NCI-H1436 treated with DMSO at 0.1 percent for 48 hours (cell line): ENCODE measurements at places on chromosomes 13 and 19.

GRCh38 chr13:42119875-42120274 lies 71.4 kb downstream of the DGKH start:
- DNase-seq = no peak

DNA sequence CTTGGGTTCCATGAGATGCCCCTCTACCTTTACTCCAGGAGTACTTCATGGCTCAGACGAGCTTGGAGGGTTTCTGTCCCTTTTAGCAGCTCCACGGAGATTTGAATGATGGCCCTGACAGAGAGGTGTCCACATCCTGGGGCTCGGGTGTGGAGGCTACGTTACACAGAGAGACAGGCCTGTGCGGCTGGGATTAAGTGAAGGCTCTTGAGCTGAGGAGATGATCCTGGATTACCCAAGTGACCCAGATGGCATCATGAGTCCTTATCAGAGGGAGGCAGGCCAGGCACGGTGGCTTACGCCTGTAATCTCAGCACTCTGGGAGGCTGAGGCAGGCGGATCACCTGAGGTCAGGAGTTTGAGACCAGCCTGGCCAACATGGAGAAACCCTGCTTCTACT lies 12.4 kb downstream of the DPP9 start:
- no peak for DNase-seq

DNA sequence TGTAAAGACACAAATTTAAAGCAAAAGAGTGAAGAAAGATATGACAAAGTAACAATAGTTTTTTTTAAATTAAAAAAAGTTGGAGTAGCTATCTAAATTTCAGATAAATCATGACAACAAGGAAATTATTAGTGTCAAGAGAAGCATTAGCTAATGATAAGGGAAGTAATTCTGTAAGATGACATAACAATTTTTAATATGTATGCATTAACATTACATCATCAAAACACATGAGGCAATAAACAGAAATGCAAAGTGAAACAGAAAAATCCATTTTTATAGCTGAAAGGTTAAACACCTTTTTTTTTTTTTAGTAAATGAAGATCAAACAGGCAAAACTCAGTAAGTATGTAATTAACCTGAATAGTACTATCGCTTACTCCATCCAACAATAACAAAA lies 804.9 kb upstream of the PRR20A start:
- no peak for DNase-seq

DNA sequence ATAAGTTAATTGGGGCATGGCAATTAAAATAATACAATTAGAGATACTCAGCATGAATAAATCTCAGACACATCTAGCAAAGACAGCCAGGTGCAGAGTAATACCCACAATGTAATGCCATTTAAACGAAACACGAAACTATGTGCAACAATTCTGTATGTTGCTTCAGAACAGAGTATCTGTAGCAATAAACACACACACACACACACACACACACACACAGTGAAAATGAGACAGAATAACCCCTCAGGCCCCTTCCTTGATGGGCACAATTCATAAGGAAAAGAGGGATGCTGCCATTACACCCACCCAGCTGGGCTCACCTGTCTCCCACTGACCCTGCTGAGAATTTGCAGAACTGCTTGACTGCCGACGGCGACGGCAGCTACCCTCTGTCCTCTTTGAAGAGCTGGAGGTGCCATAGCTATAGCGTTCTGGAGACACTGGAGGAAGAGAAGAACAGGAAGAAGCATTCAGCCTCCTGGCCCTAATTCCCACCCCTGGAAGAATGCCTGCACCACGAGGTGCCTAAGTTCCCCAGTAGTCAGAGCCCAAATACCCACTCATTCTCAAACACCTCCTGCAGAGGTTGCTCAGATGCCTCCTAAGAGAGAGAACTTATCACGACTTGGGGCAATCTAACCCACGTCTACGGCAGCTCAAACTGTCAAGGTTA lies 2.5 kb downstream of the DEDD2 start:
- DNase-seq = no peak

DNA sequence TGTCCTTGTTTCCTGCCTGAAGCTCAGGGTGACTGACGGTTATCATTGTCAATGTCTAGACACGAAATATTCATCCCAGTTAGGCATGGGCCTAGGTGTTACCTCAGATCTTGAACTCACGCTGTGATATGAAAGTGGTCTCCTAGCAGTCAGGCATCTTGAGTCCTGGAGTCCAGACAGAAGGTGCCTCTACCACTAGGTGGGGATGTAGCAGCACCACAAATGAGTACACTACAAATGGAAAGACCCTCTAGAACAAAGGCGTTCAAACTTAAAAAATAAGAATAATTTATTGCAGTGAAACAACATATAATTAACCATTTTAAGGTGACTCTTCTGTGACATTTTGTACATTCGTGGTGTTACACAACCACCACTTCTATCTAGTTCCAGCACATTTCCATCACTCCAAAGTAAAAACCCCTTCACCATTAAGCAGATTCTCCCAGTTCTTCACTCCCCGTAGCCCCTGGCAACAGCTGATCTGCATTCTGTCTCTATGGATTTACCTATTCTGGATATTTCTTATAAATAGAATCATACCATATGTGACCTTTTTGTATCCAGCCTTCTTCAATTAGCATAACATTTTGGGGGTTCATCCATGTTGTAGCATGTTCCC lies 11.9 kb upstream of the FRY start:
- no peak for DNase-seq

DNA sequence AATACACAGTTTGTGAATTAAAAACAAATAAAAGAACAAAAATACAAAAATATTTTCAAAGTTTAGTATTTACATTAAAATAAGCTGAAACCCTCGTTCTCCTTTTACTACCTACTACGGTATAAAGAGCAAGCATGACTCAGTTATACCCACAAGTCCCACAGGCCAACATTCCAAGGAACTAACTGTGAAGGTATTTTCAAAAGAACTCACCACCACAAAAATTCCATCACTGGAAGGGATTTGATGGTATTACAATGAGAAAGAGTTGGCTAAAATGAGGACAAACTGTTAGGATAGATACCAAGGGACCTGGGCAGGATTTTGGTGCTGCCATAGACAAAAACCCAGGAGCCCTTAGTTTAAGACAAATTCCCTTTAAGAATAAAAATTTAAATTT lies 122.7 kb downstream of the TBC1D4 start:
- no peak for DNase-seq

- DNase-seq = no peak
These were observed 9.7 kb upstream of the JUND start for GRCh38 chr19:18291019-18291524.

GRCh38 chr13:103516015-103516795 lies 450.0 kb upstream of the SLC10A2 start:
- DNase-seq = no peak

DNA sequence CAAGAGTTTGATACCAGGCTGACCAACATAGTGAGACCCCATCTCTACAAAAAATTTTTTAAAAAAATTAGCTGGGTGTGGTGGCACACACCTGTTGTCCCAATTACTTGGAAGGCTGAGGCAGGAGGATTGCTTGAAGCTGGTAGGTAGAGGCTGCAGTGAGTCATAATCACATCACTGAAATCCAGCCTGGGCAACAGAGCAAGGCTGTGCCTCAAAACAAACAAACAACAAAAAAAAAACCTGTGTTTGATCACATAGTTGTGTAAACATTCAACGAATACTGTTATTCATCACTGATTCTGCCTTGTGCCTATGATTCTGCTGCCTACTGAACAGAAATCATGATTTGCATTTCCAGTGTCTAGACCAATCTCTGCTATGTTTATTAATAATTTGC lies 134.0 kb downstream of the TBC1D4 start:
- no peak for DNase-seq

- no peak for DNase-seq
These were observed at the start of gene SLC44A2 for GRCh38 chr19:10625003-10625761. SLC44A2 (plus strand) TSS chr19:10625553; CDS start chr19:10625634, 81 bp downstream.

- DNase-seq = no peak
These were observed 10.6 kb upstream of the CEACAM4 start for GRCh38 chr19:41637484-41637883.

DNA sequence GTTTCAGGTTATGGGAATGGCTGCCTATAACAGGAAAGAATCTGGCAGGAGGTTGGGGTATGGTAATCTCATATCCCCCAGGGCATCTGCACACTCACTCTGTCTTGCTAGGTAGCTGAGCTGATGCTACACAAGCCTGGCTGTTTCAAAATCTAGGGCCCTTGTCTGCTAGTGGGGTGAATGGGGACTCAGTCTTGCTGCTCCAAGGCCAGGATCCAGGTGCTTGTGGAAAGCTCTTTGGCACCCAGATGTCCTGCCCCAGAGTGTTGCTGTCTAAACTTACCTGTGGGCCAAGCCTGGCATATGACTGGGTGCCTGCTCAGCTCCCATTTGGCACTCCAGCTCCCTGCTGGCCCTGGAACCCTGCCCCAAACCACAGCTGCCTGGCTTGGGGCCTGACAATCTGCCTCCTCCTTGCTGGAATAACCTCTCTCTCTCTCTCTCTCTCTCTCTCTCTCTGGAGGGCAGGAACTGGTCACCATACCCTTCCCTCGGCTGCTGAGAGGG lies 158.1 kb upstream of the TSC22D1 start:
- DNase-seq = no peak

- no peak for DNase-seq
These were observed 8.5 kb downstream of the CCDC8 start for GRCh38 chr19:46404753-46405468.

- no peak for DNase-seq
These were observed 708.2 kb downstream of the UQCRFS1 start for GRCh38 chr19:28504727-28505126.

GRCh38 chr13:25371158-25371874 lies 458 bp upstream of the ATP8A2 start:
- no peak for DNase-seq

DNA sequence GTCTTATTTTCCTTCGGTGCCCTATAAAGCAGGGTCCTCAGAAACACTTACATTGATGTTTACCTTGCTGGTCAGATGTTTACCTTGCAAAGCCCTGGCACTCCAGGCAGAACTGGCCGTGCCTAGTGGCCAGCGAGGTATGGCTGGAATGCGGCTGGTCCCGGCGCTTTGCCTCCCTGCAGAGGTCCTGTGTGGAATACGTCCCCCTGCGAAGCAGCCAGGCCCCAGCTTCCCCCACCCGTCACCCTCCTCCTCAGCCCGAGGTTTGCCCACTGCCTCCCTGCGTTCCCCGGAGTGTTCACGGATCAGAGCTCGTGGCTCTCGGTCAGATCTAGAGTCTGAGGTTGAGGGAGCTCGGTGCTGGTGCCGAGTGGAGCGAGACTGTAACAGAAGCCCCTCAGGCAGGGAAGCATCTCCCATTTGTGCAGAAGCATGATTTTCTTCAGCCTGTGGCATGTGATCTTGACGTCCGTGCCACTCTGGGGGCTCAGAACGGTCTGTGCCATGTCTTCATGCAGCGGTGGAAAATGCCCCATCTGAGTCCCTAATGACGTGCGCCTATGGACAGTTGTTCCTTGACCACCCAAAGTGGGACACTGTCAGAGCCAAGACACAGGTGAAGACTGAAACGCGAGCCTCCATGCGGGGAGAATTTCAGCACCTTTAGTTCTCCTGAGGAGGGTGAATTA lies 54.8 kb upstream of the SOX1 start:
- no peak for DNase-seq

GRCh38 chr19:41319500-41320184 lies 9.7 kb downstream of the CCDC97 start:
- DNase-seq = no peak

GRCh38 chr13:34935841-34936240 lies 6.2 kb upstream of the NBEA start:
- DNase-seq = no peak

DNA sequence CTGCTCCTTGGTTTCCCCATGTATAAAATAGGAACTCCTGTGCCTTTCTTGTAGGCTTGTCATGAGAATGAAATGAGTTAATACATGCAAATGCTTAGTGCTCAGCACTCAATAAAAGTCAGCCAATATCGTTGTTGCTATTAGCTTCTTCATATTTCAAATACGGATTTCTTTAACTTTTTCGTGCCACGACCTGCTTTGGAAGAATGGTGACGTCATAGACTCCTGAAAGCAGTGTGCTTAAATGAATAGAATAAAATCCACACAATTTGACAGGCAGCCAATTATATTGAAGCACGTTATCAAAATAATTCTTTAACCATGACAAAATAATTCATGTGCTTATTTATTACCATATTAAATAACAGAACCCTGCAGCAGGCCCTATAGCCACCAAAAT lies 26.6 kb upstream of the CDC16 start:
- DNase-seq = no peak

GRCh38 chr19:20664901-20665781 lies 3.8 kb upstream of the ZNF626 start:
- no peak for DNase-seq

DNA sequence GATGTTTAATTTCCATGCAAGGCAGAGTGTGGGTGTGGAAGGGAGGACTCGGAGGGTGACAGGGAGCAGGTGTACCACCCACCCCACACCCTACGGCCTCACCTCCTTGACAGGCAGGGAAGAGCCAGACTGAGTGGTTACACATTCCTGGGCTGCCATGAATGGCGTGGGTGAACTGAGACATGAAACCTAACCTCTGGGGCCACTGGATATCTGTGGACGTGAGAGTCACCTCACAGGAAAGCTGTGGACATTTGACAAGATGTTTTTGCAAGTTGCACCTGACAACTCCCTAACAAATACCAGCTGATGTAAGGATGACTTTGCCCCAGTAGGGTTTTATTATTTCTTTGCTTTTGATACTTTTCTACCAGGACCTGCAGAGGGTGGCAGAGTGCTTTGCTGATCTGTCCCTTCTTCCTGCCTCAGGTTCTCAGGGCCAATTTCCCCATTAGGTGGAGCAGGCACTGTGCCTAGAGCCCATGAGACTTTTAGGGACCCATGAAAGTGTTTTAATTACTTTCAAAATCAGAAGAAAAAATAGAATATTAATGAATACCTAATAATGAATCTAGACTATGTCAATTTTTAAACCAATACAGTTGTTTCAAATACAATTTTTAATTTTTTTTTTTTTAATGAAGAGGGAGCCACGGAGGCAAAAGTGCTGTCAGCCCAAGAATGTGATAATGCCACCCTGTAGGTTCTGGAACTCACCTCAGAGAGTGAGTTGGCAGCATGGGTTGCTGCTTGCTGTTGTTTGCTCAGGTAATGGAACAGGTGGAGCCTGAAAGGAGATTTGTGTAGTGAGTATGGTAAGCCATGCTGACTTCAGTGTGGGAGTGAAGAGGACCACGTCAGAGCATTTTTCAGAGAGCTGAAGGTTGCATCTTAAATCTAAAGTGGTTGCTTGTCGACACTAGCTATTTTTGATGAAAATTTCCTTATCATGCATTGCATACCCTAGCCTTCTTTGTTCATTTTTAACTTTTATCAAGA lies 58.0 kb upstream of the CYSLTR2 start:
- no peak for DNase-seq

DNA sequence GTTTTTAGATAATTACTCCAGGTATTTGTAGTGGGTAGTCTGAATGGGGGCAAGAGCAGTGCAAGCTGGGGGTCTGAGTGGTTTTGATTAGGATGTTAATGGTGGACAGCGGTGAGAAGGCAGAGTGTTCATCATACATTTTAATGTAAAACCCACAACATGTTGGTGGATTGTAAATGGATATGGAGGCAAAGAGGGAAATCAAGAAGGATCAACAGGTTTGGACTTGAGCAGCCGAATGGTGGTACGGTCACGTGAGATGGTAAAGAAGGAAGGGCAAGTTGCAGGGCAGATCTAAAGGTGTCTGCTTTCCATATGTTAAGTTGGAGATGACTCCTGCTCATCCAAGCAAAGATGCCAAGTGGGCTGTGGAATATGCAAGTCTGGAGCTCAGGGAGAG lies 9.5 kb downstream of the ZNF30 start:
- DNase-seq = no peak
